SJSA1 (cell line): ENCODE measurements at places on chromosomes 7 and 10. TPM values are rescaled to one million over a fixed set of nuclear protein-coding genes. Genes with fewer than 3 reads are reported as not detected.

DNA sequence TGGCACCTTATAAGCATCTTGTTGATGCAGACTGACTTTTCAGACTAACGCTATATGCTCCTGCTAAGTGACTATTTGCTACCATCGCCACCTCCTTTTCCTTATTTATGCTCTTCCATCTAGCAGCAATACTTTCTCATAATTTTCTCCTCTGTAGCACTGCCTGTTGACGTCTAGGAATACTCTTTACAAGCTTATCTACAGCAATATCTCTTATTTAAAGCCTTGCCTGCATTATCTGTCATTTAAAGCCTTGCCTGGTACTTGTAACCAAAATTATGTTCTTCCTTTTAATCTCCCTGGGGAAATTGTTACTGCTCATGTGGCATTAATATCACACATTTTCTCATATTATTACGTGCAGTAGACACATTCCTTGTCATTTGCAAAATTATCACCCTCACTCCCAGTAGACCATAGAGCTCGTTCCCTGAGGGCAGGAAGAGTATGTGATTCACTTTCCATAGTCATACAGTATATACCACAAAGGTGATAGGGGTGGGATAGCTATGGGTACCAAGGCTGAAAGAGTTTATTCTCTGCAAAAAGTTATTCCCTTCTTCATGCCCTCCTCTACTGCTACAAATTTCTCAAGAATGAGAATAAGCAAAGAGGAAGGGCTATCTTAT, 359.7 kb upstream of the PCDH15 start:
- H3K36me3 ChIP-seq = no peaks in the 10 kb centered on the region
- DNase-seq = no peak
- H3K4me3 ChIP-seq = no peak overlapping the region
- H3K27me3 ChIP-seq = no peaks in the 10 kb centered on the region

DNA sequence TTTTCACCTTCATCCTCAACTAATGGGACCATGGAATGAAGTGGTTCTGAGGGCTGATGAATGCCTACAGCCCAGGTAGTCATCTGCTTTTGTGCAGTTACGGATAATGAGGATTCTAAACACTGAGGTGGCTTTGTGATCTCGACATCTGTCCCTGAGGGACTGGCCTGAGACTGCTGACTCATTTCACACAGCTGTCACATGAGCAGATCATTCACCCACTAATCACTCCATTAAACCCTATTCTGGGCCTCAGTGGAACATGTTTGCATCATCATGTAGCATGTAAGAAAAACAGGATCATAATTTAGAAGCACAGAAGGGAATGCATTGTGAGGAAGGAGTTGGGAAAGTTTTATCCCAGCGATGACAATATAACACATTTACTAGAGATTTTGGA, 79.4 kb upstream of the FEZF1 start:
- H3K4me1 ChIP-seq = no peaks in the 10 kb centered on the region
- no peaks in the 10 kb centered on the region for H3K27me3 ChIP-seq
- no peak overlapping the region for H3K4me3 ChIP-seq

DNA sequence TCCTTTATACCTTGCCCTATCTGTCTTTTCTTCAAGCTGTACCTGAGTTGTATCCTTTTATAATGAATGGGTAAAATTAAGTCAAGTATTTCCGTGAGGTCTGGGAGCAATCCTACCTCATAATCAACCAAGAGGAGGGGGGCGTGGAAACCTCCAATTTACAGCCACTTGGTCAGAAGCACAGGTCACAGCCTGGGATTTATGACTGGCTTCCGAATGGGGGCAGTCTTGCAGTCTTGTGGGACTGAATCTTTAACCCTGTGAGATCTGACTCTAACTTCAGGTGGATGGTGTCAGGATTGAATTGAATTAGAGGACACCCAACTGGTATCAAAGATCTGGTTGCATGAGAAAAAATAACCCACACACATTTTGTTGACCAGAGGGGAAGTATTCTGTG, 23.5 kb upstream of the KCNMA1 start:
- no peak overlapping the region for H3K27ac ChIP-seq
- H3K4me3 ChIP-seq = no peak overlapping the region
- H3K27me3 ChIP-seq = 0 out of 2 replicates have a peak, but pooled peaks cover 5% of the 10 kb centered on the region
- no peaks in the 10 kb centered on the region; the same call in 1 of the 2 replicates for H3K4me1 ChIP-seq
- H3K36me3 ChIP-seq = no peaks in the 10 kb centered on the region

MKX gene
- total RNA-seq = not detected in 2 replicates

NCF1 gene
- not detected in 2 replicates for total RNA-seq

FAM13C gene
- total RNA-seq = 0.03 TPM in 1 of 2 replicates, not detected in the other

COL13A1 gene
- total RNA-seq = 74.8 and 95.4 TPM in 2 replicates
